ENCODE measurements at places on chromosomes 5 and 9.

DNA sequence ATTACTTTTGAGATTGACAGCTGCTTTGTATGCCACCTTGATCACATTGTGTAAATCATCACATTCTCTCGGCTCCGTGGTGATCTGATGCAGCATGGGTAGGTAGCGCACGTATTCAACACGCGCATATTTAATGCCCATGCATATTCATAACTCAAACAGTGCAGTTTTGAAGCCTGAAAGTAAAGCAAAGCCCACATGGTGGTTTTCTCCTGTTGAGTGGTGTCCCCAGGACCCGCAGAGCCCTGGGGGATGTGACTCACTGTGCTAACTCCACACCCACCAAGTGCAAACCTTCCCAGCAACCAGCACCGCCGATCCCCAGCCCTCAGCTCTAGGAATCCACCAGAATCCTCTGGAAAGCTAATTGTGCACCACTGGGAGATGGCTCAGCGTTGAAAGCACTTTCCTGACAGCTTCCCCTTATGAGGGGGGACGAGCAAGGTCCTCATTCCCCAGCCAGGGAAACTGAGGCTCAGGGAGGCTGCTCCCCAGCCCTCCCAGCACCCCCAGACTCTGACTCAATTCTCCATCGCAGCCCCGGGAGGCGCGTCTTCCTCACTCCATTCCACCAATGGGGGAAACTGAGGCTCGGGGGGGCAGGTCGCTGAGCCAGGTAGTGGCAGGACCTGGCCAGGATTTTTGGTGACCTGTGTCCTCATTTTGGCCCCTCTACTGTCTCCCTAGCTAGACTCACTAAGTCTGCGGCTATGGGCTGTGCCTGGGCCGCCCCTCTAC, 46.4 kb downstream of the SARDH start:
- no peak for DNase-seq

- DNase-seq: no peak
Observed at GRCh38 chr9:132163457-132163875, 1.6 kb downstream of the NTNG2 start.

- DNase-seq: no peak
Observed at GRCh38 chr5:149869411-149869821, 75.2 kb downstream of the PDE6A start.

GRCh38 chr5:135223891-135224625, 175.0 kb downstream of the MACROH2A1 start:
- DNase-seq: peak; percentile 18

DNA sequence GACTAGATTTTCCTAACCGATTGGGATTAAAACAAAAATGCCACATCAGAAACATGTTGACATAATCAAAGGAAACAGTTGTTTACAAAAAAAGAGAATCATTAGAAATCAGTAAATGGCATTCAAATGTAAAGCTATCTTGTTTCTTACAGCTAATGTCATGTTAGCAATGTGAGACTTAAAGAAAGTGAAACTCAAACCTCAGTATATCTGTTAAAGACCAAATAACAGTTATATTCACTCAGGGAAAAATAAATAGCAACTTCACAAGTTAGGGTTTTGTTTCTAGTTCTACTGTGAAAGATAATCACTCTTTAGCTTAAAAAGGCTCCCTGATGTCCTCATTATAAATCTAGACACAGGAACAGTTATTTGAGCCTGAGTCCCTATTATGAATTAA, 189.3 kb upstream of the EFNA5 start:
- DNase-seq: no peak

GRCh38 chr9:34328500-34328986, 525 bp downstream of the KIF24 start:
- no peak for DNase-seq

DNA sequence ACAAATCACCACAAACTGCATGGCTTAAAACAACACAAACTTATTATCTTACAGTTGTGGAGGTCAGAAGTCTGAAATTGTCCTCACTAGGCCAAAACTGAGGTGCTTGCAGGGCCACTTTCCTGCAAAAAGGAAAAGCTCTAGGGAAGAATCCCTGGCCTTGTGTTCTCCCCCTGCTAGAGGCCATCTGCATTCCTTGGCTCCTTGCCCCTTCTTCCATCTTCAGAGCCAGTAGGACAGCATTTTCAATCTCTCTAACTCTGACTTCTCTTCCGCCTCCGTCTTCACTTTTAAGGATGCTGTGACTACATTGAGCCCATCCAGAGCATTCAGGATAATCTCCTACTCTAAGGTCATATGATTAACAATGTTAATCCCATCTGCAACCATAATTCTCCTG, 236.6 kb downstream of the CDK5RAP2 start:
- DNase-seq: no peak

GRCh38 chr9:21392270-21392669, 7.1 kb upstream of the IFNA2 start:
- no peak for DNase-seq

GRCh38 chr5:111746791-111747190, 10.2 kb downstream of the NREP start:
- DNase-seq: no peak
